ENCODE measurements at places on chromosomes 6 and 20.

- no peak for DNase-seq
These were observed 1.7 kb upstream of the VSTM2L start for GRCh38 chr20:37901240-37901639.

DNA sequence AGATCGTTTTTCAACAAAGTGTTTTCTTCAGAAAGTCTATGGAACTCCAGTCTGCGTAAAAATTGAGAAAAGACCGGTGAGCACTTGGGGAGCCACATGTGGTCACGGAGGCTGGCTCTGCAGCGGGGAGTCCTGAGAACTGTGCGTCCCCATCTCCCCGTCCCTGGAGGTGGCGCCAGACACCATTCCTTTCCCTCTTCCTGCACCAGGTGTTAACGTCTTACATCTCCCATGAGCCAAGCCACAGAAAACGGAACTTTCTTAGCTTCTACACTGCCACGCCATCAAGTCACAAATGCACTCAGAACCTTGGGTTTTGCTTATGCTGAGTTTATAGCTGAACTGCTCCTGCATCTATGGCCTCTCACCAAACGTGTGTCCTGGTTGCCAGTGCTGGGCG is 62.6 kb downstream of the GINS1 start:
- no peak for DNase-seq

DNA sequence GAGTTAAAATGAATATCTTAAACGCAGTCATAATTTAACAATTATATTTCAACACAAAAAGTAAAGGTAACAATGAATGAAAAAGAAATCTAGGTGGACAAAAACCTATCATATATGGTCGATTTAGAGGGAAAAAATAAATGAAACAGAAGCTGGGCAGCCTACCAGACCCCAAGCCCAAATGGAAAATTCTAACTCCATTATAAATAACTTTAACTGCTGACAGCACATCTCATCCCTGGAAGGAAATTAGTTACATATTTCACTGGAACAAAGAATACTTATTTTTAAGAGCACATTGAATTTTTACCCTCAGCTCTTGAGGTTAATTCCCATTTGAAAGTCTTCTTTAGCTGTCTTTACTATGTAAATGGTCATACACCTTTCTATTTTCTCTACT is 39.1 kb downstream of the COL12A1 start:
- DNase-seq = no peak

DNA sequence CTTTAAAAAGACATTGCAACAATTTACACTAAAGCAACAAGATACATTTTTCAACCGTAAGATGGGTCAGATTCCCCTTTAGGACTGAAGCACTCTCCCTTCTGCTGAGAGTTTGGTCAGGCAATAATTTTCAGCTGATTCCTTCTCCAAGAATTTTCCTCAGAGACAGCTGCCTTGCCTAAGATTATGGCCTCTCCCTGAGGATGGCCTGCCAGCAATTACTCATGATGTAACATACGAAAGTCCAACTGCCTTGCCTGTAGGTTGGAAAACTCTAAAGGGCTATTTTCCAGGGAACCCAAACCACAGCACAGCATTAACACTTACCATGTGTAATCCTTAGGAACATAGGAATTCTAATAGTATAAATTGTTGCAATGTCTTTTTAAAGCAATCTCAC is 229.1 kb upstream of the FLRT3 start:
- DNase-seq = no peak

- DNase-seq = no peak
These were observed 100.9 kb downstream of the OPRM1 start for GRCh38 chr6:154139892-154140291.

- no peak for DNase-seq
These were observed 2.7 kb downstream of the ITCH start for GRCh38 chr20:34365765-34366213.

DNA sequence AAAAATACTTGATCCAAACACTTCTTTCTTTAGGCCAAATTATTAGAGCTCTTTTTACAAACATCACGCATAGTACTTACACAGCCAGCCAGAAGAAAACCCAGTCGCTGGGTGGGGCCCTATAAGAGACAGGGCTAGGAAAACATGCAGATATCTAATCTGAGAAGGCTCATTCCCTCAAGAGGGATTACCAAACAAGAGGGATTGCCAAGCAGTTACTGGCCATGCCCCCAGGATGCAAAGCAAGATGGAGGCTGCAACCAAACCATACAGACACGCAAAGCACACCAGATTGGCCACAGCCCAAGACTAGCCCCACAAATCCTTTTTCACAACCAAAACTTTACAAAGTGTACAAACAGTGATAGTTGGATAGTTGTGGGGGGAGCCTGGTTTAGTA is 1235.4 kb upstream of the GJE1 start:
- no peak for DNase-seq

DNA sequence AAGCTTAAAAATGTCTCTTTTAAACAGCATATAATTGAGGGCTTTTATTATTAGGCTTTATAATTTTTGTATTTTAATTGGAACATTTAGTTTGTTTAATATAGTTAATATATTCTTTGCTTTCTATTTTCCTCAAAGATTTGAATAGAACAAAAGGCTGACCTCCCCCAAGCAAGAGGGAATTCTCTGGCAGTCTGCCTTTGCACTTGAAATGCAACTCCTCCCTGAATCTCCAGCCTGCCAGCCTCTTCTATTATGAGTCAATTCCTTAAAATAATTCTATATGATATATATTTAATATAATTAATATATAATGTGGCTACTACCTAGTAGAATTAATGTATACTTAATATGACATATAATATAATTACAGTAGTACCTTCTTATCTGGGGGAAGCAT is 69.2 kb downstream of the PTPRA start:
- DNase-seq = no peak

DNA sequence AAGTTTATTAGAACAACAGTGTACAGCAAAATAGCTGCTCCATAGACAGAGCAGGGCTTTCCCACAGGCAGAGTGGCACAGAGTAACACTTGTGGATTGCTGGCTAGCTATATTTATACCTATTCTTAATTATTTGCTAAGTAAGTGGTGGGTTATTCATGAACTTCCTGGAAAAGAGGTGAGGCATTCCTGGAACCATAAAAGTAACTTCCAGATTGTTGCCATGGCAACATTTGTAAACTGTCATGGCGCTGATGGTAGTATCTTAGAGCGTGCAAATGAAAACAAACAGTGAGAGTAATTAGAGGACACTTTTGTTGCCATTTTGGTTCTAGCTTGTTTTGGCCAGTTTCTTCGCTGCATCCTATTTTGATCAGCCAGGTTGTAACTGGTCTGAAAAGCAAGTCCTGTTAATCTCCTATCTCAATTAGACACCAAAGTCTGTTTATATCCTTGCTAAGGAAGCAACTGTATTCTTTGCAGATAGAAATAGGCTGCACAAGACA is 23.9 kb downstream of the DEFB114 start:
- DNase-seq = no peak

GRCh38 chr20:44422083-44422482 is 53.6 kb upstream of the TTPAL start:
- DNase-seq = no peak

- DNase-seq = no peak
These were observed 9.1 kb downstream of the GOPC start for GRCh38 chr6:117592983-117593759.

DNA sequence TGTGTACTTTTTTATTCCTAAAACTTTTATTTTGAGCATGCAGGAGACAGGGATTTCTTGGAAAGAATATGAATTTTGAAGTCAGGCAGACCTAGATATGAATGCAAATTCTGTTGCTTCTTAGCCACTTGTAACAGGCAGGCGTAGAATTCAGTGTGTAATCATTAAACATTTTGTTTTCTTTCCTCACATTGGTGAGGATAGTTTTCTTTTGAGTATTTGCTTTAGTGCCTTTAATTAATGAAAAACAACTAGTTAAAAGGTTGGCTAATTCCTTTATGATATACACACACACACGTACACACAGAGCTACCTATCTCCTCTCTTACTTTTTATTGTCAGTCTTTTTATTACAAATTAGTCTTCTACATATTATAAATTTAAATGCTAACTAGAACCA is 342.3 kb downstream of the CDKAL1 start:
- no peak for DNase-seq

DNA sequence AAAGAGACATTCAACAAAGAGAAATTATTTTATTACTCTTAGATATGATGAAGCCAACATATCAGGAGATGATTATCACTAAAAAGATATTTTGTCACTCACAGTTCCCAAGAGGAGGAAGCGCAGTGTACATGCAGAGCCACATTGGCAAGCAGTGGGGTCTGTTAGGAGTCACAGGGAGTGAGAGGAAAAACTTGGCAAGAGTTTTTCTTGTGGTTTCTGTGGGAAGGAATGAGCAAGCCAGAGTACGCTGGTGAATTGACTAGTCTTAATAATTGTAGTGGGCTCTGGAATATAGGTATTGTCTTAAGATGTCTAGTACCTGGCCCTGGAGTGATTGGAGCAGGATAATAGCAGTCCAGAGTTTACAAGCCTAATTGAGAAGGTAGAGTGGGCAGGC is 1095.2 kb downstream of the GRIK2 start:
- DNase-seq = no peak

- DNase-seq = no peak
These were observed 32.6 kb downstream of the PDE7B start for GRCh38 chr6:135884136-135884535.

DNA sequence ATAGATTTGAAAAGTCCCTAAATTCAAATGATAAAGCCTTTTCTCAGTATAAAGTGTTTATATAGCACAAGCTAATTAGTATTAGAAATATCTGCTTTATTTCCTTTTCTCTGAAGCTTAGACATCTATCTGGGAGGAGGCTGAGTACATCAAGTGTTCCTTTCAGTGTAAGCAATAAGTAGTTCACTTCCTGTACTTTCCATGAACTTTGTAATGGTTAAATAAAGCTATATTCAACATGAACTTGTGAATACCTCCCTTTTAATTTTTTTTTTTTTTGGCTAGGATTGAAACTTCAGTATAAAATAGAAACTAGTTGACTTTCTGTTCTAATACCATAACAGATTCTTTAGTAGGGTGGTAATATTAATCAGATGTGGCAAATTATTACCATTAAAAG is 190.9 kb downstream of the CENPW start:
- no peak for DNase-seq

All from NCI-H1417 (cell line).